Activated gamma-delta T cell treated with anti-CD3 and anti-CD28 coated beads, Interleukin-2, amount 50 U/mL, for 16 hours (primary cell): ENCODE measurements at places on chromosomes 3 and 15.

DNA sequence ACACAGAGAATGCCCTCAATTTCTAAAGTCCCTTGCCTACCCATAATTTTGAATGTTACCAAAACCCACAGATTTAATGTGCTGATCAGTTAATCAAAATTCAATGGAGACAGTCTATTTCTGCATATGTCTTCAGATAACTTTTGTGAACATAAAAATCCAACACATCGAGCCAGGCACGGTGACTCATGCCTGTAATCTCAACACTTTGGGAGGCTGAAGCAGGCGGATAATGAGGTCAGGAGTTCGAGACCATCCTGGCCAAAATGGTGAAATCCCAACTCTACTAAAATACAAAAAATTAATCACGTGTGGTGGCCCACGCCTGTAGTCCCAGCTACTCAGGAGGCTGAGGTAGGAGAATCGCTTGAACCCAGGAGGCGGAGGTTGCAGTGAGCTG, 49.3 kb downstream of the PEAK1 start:
- DNase-seq = no peak

GRCh38 chr15:71742964-71743363, 67.4 kb upstream of the NR2E3 start:
- no peak for DNase-seq

DNA sequence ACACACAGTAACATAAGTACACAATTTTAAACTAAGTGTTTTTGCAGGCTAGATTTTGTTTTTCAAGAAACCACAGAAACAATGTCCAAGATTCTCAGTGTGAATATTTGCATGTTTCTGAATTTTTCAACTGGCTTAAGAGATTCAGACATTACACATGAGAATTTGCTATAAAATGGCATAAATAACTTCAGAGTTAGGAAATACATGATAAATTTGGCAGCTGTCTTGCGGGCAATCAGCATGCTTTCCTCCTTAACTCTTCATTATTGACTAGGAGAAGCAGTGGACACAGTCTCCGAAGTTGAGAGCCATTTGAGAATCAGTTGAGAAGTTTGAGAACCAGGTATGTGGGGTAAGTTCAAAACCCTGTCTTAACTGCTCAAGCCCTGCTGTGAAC, 625.6 kb upstream of the SGO1 start:
- DNase-seq = no peak

DNA sequence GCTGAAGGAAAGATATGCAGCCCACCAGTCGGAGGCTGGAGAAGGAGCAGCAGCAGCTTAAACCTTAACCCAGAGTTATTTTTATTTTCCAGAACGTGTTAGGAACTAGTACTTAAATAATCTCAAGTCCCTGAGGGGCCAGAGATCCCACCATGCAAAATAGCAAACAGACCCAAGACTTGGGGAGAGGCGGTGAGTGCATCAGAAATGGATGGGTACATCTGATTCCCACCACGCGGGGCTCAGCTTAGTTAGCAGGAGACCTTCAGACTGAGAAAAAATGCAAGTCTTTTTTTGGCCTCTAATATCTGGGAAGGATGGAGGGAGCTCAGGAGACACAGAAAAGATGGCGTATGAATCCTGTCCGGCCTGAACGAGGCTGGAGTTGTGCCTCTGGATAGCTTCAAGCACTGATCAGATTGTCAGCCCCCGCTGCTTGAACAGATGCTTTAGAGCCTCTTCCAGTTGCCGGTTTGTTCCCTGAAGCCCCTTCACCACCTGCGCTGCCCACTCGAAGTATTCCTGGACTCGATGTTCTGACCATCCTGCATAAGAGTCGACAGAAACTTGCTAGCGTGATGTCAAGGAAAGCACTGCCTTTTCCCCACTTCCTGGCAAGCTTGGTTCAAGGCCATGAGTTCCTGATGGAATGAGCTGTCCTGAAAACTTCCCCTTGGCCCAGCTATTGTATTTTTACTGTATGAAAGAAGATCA, 1.3 kb downstream of the HDDC3 start:
- no peak for DNase-seq

GRCh38 chr3:152383136-152383606, 114.4 kb downstream of the MBNL1 start:
- DNase-seq = no peak

GRCh38 chr3:28651159-28651558, 302.5 kb upstream of the AZI2 start:
- DNase-seq = no peak

- no peak for DNase-seq
These were observed 8.1 kb downstream of the ZBTB47 start for GRCh38 chr3:42661593-42662022.

- no peak for DNase-seq
These were observed 48.6 kb downstream of the CHP1 start for GRCh38 chr15:41279535-41280283.

DNA sequence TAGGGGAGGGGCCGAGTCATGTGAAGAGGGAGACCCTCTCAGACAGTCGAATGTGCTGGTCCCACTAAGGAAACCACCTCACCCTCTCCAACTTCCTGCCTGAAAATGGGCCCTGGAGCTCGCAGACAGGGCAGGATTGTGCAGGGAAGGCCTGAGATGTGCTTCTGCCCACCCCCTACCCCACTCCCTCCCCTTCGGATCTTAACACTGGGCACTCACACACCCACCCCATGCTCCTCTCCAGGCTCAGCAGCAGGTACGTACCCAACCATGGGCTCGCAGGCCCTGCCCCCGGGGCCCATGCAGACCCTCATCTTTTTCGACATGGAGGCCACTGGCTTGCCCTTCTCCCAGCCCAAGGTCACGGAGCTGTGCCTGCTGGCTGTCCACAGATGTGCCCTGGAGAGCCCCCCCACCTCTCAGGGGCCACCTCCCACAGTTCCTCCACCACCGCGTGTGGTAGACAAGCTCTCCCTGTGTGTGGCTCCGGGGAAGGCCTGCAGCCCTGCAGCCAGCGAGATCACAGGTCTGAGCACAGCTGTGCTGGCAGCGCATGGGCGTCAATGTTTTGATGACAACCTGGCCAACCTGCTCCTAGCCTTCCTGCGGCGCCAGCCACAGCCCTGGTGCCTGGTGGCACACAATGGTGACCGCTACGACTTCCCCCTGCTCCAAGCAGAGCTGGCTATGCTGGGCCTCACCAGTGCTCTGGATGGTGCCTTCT, 20.0 kb downstream of the ATRIP start:
- no peak for DNase-seq

DNA sequence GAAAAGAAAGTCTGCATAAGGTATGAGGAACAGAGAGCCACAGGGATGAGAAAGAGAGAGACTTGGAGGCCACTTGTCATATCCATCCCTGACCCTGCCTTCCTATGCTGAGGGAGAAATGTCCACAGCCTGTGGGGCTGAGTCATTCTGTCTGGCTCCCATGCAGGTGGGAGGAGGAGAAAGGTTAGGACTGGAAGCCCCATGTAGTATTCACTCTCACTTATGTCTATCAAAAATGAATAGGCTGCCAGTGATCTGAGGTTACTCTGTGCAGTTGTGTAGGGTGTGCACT, 71.3 kb downstream of the RAB11A start:
- no peak for DNase-seq

GRCh38 chr3:11400213-11400612, 128.0 kb downstream of the ATG7 start:
- no peak for DNase-seq

DNA sequence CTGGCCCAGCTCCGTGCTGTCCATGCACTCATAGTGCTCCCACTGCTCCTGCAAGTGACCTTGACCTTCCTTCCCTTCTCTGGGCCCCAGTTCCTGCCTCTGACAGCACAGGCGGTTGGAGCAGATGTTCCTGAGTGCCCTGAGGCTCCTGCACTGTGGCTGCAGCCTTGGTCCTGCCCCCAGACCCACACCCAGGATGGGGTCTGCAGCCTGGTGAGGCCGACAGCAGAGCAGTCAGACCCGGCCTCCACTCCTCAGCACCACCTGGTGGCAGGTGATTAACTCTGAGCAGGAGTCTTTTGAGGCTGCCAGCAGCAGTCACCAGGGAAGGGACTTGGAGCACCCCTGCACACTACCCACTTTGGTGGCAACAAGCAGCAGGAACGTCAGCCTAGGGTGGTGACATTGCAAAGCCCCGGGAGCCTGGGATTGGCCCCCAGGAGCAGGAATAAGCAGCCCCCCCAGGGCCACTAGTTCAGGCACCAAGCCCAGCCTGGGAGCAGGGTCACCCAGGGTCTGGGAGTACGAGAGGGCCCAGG, 64.6 kb downstream of the CYP11A1 start:
- DNase-seq = no peak

DNA sequence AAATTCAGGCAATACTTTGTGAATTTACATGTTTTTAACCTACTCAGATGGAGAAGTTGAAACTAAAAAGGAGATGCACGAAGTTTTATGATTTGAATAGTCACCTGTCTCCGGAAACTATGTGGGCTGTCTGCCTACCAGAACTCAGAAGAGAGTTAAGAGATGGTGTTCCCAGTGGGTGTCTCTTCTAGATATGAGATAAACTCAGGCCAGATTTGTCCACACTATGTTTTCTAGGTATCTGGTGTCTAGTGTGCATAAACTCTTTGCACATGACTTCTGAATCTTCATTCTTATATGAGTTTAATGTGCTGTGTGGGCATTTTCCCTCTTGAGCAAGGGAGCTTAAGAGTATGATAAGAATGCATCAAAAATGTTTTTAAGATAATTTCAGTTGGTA, 222.8 kb downstream of the FOXP1 start:
- no peak for DNase-seq

GRCh38 chr3:113914646-113915045, 33.2 kb upstream of the ZDHHC23 start:
- no peak for DNase-seq

DNA sequence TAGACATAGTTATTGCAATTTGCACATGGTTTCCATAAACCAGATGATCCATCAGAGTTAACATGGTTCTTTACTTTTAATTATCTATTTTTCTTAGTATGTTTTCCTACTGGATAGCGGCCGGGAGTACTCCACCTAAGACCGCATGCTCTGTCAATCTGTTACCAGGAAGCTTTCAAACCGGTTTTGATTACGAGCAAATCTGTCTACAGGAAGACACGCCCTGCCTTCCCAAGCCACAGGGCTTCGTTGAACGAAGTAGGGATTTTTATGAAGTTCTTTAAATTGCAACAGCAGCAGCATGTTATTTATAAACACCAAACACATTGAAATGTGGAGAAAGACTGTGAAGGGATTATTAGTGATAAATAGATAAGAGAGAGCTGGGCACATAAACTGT, 283.3 kb upstream of the ROBO2 start:
- no peak for DNase-seq

- DNase-seq = no peak
These were observed 75.0 kb downstream of the TBL1XR1 start for GRCh38 chr3:177122183-177122856.

DNA sequence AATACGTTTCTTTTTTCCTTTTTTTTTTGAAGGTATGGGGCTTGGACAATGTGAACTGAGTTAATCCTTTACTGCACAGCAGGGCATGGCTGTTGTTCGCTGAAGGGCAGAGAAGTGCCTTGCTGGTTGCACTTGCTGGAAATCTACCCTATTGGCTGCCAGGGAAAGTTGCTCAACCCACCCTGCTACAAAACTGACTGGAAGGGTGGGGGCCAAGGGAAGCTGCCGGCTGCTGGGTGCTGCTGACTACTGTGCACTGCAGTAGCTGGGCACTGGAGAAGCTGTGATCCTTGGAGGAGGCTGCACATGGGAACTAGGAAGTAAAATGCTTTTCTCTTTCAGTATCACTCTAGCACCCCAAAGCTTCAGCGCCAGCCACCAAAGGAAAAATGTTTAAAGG, 70.5 kb downstream of the ETV5 start:
- no peak for DNase-seq

GRCh38 chr15:33888176-33888575, 80.1 kb upstream of the CHRM5 start:
- DNase-seq = no peak

GRCh38 chr3:108292905-108293328, 3.4 kb upstream of the HHLA2 start:
- no peak for DNase-seq

- no peak for DNase-seq
These were observed 165.3 kb downstream of the CHSY1 start for GRCh38 chr15:101086394-101087171.

DNA sequence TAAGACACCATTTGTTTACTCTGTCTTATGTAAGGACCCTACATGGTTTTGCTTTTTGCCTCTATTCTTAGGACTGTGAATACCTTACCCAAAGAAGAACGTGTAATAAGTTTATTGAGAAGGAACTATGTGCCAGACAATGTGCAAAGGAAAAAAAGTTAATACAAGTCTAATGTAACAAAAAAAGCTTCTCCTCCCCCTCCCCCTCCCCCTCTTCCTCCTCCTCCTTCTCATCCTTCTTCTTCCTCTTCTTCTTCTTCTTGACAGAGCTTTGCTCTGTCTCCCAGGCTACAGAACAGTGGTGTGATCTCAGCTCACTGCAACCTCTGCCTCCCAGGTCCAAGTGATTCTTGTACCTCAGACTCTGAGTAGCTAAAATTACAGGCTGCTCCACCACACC, 50.9 kb upstream of the MITF start:
- DNase-seq = no peak

GRCh38 chr3:98776140-98776493, 13.0 kb downstream of the ST3GAL6 start:
- DNase-seq = no peak

DNA sequence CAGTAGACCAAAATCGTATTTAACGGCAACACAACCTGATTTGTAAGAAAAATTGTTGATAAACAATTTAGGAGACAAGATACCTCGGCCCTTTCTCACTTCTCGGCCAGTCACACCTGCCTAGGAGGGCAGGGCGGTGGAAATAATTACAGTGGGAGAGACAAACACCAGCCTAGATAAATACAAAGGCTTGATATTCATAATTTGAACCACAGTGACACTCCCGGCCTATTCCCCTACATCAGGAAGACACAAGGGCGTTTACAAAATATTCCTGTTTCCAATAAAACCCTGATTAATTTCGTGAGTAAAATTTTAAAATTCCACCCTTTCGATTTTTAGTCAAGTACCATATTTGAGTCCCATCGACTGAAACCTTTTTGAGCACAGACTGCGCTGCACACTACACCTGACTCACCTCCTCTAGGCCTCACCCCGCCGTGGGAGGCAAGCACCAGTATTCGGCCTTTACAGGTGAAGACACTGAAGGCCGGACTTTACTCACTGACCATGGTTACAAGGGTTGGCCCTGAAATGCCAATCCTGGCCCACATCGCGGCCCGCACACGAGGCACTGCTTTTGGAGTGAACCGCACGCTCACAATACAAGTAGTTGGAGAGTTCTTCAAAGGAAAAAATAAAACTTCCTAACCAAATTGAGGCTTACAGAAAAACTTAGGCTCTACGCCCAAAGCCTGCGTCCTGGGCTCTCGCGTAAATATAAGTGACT, 794 bp downstream of the ARPP19 start:
- peak; percentile 26 for DNase-seq

DNA sequence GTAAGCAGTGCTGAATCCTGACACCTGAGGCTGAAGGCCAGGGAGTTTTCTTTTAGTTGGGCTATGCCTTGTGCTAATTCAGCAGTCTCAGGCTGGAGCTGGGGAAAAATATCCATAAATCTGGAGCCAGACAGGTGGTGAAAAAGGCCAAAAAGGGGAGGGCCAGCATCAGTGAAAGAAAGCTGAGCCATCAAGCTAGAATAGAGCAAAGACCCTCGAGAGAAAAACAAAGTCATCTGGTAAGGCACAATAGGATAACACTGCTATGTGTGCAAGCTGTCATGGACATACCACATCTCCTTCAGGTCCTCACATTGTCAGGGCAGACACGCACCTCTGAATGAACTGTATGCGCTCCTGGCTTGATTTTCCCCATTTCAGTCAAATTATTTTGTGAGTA, 687.9 kb downstream of the SQOR start:
- no peak for DNase-seq

- DNase-seq = no peak
These were observed 641 bp downstream of the OPA1 start for GRCh38 chr3:193593668-193594030.

GRCh38 chr3:155889212-155889611, 18.8 kb downstream of the GMPS start:
- no peak for DNase-seq
